ENCODE measurements at places on chromosomes 1 and 21.

- DNase-seq = no peak
Observed at GRCh38 chr21:32492376-32492775, 79.9 kb downstream of the EVA1C start.

DNA sequence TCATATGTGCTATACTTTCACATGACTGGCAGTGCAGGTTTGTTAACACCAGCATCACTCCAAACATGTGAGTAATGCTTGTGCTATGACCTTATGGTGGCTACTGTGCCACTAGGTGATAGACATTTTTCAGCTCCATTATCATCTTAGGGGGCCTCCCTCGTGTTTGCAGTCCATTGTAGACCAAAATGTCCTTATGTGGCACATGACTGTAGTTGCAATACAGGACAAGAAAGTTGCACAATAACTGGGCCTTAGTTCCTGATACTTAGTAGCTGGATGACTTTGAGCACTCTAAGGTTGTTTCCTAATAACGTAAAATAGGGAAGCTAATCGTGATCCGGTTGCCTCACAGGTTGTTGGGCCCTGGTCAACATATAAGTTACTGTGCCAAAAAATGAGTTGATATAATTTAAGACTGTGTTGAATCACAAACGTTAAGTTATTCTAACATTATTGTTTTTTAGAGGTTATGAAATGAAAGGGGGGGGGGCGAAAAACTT, 511 bp upstream of the SNX27 start:
- DNase-seq = no peak

GRCh38 chr1:45518910-45519309, 2.8 kb downstream of the PRDX1 start:
- DNase-seq = no peak

DNA sequence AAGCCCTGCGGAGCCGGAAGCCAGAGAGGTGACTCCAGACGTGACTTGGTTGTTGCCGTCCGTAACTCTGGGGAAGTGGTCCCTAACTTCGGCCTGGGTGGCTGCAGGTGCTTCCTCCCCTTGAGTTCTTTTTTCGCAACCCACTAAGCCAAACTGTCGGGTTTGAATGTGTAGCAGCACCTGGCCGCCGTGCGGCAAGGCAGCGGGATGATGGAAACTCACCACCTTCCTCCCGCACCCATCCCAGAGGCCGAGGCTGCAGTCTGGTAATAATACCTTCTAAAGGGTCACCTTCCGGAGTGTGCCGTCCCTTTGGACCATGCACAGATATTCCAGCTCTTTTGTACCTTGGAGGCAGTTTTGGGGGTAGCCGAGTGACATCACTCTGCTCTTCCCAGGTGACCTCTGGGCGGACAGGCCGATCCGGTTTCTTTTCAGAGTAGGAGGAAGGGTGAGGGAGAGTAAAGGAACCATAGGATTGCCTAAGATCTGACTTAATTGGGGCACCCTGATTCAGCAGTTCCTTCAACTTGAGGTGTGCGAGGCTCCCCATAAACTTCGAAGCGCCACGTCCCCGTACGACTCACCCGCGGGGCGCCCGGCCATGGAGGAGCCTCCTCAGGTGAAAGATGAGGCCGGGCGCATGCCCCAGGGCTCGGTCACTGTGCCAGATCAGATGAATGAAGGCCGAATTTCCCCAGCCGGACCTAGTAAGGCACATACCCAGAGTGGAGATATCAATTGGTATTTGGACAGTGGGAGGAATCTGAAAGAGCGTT, 1.0 kb downstream of the KCNK1 start:
- no peak for DNase-seq

DNA sequence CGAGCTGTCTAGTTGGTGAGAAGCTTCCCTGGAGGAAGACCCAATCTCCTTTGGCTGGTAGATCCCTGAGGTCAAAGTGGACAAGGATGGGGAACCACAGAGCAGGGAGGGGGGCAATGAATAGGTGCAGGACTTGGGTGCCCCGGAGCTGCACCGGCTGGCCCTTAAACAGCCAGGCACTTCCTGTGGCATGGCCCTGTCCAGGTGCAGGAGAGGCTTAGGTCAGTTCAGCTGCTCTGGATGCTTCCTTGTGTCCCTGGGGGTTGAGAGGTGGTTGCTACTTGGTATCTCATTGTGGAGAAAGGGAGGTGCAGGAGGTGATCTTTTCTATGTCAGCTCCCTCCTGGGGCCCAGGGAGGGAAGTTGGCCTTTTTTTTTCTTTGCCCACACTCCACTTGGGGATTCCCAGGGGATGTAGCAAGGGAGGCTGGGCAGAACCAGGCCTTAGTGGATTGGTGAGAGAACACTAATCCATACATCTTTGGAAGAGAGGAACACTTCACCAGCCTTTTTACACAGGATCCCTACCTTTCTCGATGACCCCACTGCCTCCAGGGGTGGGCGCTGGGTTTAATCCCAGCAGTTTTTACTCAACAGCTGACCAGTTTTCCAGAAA, 1.2 kb upstream of the ST3GAL3 start:
- DNase-seq = no peak

DNA sequence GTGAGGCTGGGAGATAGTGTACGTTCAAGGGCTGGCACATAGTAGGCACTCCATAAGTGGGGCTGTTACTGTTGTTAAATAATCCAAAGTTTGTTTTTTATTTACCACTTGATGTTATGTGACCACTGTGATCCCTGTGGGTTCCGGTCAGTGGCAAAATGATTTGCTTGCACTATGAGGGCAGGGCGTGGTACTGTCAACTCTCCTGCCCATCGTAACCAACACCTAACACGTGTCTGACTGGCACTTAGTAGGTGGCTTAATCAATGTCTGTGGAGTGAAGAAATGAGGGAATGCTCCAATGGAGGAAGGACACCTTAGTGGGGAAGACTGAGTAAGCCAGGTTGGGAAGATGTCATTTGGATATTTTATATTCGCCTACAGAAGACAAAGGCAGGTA, 14.6 kb downstream of the ADORA1 start:
- DNase-seq = no peak

DNA sequence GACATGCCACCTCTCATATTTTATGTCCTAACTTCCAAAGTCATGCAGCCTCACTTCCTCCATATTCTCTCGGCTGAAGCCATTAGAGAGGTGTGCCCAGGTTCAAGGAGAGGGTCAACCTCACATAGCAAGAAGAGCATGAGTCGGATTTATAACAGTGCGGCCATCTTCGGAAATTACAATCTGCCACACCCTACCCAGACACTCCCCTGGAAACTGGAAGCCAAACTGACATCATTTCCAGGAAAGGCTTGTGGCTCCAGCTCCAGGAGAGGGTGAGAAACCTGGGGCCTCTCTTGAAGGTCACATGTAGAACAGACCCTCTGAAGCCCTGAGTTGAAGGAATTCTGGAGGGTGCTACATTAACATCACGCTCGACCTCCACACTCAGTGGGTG, 73.5 kb downstream of the RRAGC start:
- DNase-seq = no peak
